Stimulated activated CD8-positive, alpha-beta memory T cell treated with anti-CD3 and anti-CD28 coated beads, Interleukin-2, amount 100 ng/mL, for 48 hours (primary cell): ENCODE measurements at places on chromosomes 5 and 9.
A peak's percentile ranks its signal among the peaks of the same experiment; 100 is the strongest.

- no peak for DNase-seq
These were observed 205.5 kb upstream of the CDKN2B start for GRCh38 chr9:22214497-22215031.

DNA sequence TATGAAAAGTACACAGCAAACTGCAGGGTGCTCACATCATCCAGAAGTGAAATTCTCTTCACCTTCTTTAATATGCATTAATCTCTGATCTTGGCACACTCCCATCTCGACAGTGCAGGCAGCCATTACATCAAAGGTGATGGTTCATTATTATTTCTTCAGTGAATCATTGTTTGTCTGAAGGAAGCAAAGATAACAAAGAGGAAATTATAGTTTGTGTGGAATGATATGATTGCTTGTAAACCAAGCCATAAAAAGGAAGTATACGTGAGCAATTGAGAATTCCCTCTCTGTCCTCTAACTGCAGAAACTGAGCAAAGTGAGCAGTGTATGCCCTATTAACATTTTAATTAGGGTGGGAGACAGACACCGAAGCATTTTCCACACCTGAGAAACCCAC is 171.6 kb upstream of the PPP1R2B start:
- DNase-seq, result no peak

DNA sequence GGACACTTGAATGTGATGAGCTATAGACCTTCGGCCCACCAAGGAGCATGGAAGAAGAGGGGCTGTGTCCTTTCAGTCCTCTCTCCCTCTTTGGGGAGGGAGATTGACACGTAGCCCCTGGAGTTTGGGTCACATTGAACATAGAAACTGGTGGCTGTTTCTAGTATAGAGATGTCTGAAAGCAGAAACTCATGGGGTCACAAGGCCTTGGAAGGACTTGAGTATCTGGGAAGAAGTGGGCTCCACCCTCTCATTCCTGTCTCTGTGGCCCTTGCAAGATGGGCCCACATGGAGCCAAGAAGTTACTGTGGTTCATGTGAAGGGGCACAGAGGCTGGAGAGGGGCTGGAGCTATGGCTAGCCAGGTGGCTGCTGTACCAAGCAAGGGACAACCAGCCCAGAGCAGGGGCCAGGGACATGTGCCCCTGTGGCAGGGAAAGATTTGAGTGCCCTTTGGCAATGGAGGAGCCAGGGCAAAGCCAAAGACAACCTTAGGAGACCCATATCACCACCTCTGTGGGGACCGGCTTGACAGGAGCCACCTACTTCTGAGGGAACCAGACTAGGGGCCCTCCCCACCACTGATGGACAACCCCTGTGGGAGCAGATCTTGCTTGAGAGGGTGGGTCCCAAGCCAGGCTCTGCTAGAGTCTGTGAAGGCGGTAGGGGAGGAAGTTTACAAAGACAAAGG is 12.8 kb upstream of the ANGPTL2 start:
- DNase-seq, result no peak

GRCh38 chr9:17783227-17783626 is 204.4 kb downstream of the SH3GL2 start:
- no peak for DNase-seq

DNA sequence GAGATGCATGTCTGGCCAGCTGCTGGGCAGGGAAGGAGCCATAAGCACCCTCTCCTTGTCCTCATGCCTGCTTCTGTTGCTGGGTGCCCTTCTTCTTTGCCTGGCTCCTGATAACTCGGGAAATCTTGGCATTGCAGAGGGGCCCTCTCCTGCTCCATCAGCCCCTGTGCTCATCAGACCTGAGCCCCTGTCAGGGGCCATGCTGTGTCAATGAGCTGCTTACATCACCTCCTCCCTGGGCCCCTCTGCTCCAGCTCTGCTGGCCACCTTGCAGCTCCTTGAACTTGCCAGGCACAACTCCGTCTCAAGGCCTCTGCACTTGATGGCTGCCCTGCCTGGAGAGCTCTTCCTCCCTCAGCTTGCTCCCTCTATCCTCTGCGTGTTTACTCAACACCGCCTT is 194.3 kb downstream of the TTLL11 start:
- no peak for DNase-seq

DNA sequence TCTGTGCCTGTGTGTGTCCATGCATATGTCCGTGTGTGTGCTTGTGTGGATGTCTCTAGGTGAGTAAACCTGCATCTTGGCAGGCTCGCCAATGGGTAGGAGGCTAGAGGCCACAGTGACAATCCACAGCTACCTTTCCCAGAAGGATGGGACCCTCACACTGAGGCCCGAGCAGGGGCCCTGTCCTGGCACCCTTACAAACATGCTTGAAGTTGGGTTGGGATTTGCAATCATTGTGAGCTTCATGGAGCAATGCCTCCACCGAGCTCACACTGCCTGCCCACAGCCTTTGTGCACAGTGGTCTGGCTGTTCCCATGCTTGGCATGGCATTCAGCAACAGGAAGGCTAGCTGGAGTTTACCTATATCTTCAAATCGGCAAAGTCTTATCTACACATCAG is 311.1 kb upstream of the IRX1 start:
- DNase-seq, result no peak

DNA sequence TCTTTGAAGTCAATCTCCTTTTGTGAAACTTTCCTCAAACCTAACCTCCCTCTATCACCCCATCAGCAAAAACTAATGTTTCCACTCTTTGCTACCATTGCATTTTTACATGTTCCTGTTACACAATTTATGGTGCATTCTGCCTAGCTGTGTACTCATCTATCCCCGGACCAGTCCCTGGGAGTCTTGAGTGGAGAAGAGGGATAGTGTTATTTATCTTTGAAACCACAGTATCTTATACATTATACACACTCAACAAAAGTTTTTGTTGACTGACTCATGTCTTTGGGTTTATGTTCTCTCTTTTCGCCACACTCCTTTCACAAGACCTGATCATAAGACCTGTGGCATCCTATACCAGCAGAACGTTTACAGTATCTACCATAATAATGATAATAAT is 26.4 kb downstream of the TNFAIP8 start:
- no peak for DNase-seq

DNA sequence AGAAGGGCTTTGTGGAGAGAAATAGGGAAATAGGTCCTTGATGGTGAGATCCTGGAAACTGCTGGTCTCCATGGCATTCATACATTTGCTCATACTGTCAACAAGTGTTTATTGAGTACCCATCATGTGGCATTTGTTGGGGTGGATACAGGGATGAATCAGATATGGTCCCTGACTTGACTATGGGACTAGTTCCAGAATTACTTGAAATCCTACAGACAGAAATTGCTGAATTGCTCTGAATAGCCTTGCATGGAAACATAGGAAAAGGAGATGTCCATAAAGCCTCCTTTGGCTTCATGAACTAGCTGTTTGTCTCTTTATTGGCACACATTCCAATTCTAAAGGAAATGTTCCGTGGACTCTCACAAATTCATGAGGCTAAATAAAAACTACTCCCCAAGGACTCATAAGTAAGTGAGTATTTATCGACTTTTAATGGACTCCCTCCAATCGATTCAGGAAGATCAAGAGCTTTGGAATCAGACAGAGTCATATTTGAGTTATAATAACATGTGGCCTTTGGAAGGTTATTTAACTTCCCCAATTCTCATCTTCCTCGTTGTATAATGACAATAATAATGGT is 122.4 kb upstream of the C6 start:
- DNase-seq, result no peak

DNA sequence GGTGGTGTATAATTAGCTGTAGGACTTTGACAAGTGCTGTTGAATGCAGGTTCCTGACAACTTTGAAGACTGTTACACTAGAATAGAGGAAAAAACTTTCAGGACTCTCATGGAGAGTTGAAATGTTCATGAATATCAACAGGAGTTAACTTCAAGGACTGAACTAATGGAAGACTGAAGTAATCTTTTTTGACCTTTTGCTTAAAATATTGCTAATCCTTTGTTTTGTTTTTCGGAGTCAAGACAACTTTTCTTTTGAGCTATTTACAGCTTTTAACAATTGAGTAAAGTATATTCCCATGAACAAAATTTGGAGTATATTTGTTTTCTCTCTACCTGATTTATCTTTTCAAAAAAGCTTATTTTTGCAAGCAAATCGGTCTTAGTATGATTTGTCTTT is 34.1 kb upstream of the MTMR12 start:
- DNase-seq, result no peak

DNA sequence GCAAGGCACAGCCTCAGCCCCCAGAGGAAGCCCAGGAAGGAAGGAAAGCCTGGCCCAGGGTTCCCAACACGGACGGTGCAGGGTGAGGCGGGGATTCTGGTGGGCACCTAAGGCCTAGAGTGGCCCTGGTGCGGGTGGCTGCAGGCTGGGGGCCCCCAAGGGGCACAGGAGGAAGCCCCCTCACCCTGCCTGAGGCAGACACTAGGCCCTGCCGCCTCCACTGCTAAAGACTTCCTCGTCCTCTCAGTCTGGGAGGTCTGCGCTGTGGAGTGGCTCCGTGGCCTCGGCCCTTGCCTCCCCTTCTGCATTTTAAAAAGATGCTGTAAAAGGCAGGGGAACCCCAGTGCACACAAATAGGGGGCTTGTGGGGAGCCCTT is 3.4 kb downstream of the SLC9A3 start:
- no peak for DNase-seq

- DNase-seq, result no peak
These were observed 31.1 kb downstream of the OR2K2 start for GRCh38 chr9:111298731-111299598.

DNA sequence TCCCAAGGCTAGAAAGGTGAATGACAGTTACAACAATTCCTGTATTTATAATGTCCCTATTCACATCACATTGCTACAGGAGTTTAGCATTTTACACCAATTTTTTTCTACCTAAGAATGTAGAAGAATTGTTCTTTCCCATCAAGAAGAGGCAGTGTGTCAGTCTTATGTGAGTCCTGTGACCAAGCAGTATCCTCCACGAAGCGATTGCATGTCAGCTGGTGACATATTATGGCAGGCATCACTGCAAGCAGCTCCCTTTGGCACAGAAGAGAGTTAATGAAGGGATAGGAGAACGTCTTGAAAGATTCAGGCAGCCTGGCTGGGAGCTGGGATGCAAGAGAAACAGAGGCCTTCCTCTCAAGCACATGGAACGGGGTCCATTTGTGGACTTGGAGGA is 199.8 kb downstream of the SMC2 start:
- no peak for DNase-seq

GRCh38 chr5:91849069-91849468 is 466.0 kb upstream of the ARRDC3 start:
- no peak for DNase-seq

GRCh38 chr5:149056616-149057165 is 6.2 kb downstream of the SH3TC2 start:
- DNase-seq, result no peak

GRCh38 chr9:132341177-132341840 is 13.5 kb downstream of the SETX start:
- DNase-seq, result no peak

DNA sequence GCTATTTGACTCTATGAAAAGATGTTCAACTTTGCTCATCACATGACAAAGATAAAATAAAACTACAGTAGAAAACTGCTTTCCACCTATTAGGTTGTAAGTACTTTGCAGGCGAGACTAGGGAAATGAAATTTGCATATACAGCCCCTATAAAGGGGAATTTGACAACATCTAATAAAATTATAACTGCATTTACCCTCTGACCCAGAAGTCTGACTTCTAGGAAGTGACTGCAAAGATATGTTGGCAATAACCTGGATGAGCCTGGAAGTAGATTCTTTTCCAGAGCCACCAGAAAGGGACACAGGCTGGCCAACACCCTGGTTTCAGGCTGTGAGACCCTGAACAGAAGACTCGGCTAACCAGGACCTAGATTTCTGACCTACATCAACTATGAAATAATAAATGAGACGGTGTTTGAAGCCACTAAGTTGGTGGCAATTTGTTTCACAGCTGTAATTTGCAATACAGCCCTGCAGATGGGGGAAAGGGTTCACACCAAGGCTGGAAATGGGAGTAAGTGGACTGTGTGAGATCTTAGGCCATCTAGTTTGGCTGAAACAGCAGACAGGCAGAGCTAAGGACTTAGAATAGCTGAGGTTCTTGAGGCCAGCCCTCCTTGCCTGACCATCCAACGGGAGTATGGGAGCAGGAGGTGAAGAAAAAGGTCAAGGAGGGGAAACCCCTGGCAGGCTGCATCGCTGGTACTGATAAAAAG is 106.6 kb downstream of the SIL1 start:
- no peak for DNase-seq

GRCh38 chr5:142527664-142528295 is 158.1 kb downstream of the FGF1 start:
- DNase-seq, result no peak

DNA sequence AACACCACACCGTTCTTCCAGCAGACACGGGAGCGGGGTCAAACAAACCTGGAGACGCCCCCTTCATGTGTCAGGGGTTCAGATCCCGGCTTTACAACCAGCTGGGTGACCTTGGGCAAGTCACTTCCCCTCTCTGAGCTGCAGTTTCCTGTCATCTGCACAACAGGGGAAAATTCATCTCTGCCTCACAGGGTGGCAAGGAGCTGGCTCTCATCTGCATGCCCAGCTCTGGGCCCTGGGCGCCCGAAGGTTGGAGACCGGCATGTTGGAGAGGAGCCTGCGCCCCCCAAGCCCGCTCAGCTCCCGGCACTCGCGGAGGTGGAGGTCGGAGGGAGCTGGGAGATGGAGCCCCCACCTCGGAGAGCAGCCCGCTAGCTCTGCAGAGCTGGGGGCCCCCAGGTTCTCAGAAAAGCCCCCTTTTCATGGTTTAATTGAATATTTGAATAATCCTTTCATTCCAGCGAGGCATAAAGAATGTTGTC is 20.4 kb downstream of the NR5A1 start:
- no peak for DNase-seq

- peak; percentile 54 for DNase-seq
These were observed 7.3 kb upstream of the FOXB2 start for GRCh38 chr9:77011973-77012821.
